Activated CD8-positive, alpha-beta memory T cell treated with anti-CD3 and anti-CD28 coated beads for 1 hour (primary cell): ENCODE measurements at places on chromosomes 1 and 21.

GRCh38 chr1:21669258-21670058, at the start of gene RAP1GAP:
TSS of gene RAP1GAP (minus strand) at chr1:21669357. CDS start at chr1:21620032, 49,325 bp downstream.
- DNase-seq, result no peak

- DNase-seq, result no peak
Observed at GRCh38 chr1:58884706-58885661, 101.1 kb upstream of the JUN start.

- DNase-seq, result no peak
Observed at GRCh38 chr21:41566500-41567014, 58.6 kb upstream of the TMPRSS2 start.

GRCh38 chr1:57844382-57844980, 420.6 kb upstream of the DAB1 start:
- no peak for DNase-seq

GRCh38 chr1:38803647-38804046, 55.9 kb downstream of the RRAGC start:
- DNase-seq, result no peak

DNA sequence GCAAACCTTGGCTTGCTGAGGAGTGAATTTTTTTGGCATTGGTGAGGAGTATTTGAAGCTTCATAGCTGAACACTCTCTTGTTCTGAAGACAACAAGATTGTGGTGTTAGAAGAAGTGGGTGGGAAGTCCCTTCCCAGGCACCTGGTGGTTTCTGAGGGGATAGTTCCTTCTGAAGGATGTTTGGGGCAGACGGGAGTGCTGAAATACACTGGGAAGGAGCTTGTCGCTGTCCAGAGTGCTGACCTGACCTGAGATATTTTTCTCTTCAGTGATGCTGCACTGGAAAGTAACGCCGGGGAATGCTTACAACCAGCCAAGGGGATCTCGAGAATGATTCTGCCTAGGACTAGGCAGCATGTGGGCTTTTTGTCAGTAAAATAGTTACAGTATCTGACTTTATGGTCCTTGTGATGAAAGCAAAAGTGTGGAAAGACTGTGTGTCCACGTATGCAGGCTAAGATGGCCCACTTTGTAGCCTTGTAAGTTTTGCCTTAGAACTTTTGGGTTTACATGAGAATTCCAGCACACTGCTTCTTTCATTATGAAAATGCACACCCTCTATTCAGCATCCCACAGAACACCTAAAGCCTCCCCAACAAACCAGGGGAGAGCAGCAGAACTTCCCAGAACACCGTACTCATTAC, 33.1 kb upstream of the NFASC start:
- DNase-seq, result no peak

DNA sequence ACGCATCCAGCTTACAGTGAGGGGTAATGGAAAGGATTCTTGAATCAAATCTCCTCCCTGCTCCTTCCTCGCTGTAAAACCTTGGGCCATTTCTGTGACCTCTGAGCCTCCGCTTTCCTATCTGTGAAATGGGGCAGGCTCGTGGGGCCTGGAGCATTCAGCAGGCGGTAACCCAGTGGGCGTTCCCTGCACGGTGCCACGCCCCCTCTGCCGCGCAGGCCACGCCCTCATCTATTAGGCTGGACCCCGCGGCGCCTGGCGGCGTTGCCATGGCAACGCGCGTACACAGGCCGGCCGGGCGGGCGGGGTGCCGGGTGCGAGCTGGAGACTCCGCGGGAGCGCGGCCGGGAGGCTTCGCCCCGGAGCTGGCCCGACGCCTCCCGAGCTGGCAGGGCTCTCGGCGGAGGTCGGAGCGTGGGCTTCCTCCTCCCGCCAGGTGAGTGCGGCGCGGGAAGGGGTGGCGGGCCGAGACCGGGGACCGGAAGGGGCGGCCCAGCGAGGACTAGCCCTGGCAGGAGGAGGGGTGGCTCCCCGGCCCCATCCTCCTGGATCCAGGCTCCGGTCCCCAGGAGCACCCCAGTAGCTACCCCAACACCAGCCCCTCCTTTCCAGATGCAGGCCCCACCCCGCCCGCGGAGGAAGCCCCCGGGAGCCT, at the start of gene FHAD1:
Gene FHAD1, plus strand, starts transcription at position 264 of the 655 bp plus-strand sequence. CDS start 4,562 bp downstream, outside the sequence.
- no peak for DNase-seq
